NCI-H345 (cell line): ENCODE measurements at places on chromosomes 3 and 15.
A peak's percentile ranks its signal among the peaks of the same experiment; 100 is the strongest.

- no peak for DNase-seq
Measured at GRCh38 chr15:60213377-60214000, 184.3 kb downstream of the ANXA2 start.

- no peak for DNase-seq
Measured at GRCh38 chr3:39819899-39820298, 10.5 kb downstream of the MYRIP start.

DNA sequence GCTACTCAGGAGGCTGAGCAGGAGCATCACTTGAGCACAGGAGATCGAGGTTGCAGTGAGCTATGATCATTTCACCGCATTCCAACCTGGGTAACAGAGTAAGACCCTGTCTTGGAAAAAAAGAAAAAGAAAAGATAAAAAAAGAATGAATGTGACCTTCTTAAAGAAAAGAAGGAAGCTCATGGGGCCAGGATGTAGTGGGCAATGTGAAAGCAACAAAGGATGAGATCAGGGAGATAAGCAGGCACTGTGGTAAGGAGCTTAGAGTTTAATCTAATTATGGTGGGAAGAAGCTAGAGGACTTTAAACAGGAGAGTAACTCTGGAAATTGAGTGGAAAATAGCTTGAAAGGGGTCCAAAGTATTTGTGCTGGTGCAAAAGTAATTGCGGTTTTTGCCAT lies 231.6 kb upstream of the UBE2E2 start:
- DNase-seq: no peak

GRCh38 chr3:122331886-122332285 lies 6.8 kb downstream of the CSTA start:
- DNase-seq: no peak

DNA sequence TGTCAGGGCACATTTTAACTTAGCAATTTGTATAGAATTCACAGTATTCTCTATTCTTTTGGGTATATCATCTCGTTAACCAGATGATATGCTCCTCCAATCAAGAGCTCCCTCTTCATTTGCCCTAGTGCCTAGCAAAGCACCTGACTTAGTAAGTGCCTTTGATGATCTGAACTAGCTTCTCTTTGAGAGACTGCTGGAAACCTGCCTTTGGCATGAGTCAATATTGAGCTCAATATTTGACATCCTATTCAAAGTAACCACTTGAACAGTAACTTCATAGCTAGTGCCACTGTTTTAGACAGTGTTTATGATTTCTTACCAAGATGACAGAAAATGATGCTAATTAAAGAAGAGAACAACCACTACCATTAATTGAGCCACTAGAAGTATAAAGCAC lies 696.3 kb upstream of the UBE2E2 start:
- no peak for DNase-seq

- no peak for DNase-seq
Measured at GRCh38 chr15:44101944-44102343, 93.1 kb downstream of the FRMD5 start.

- DNase-seq: no peak
Measured at GRCh38 chr15:69868756-69869155, 229.0 kb downstream of the TLE3 start.

DNA sequence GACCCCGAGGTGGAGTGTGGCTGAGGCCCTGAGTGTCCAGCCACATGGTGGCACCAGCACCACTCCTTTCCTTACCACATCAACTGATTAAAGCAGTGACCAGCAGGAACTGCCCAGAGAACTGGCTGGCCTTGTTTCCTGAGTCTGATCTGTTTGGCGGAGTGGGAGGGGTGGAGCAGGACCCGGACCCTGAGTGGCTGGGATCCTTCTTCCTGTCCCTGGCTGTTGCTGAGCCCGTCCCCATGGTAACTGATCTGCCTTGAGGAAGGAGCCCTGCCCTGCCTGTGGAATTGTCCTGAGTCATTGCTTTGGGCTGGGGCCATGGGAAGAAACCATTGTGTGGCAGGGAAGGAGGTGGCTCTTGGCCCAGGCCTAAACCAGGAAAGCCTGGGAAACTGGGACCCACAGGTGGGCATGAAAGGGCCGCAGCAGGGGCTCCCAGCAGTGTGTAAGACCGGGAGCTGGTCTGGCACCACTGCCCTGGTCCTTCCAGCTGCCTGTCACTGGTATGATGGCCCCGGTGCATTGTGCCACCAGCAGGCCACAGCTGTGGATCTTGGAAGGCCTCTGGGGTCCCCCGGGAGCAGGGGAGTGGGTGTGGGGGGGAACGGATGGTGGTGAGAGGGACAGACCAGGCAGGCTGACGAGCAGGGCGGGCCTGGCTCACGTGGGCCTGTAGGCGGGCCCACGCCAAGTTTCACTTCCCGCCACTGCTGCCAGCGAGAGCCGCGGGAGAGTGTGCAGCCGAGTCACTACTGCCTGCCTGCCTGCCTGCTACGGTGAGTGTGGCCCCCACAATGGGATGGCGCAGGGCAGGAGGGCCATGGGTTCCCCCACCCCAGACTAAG lies 19.2 kb downstream of the ATRIP start:
- no peak for DNase-seq

DNA sequence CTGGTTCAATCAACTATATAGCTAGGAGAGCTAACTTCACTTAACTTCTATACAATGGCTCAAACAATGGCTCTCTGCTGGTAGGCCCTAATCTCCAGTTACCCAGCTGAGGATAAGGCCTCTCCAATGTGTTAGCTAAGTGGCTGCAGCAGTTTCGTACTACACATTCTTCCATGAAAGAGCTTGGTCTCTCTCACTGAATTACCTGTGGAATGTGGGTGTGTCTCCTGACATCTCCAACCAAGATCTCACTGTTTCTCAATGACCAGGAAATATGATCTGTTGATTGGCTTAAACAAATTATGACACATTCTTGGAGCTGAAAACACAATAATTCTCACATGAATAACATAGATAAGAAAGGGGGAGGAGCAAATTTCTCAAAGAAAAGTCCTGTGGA lies 169.8 kb upstream of the ROBO1 start:
- no peak for DNase-seq

DNA sequence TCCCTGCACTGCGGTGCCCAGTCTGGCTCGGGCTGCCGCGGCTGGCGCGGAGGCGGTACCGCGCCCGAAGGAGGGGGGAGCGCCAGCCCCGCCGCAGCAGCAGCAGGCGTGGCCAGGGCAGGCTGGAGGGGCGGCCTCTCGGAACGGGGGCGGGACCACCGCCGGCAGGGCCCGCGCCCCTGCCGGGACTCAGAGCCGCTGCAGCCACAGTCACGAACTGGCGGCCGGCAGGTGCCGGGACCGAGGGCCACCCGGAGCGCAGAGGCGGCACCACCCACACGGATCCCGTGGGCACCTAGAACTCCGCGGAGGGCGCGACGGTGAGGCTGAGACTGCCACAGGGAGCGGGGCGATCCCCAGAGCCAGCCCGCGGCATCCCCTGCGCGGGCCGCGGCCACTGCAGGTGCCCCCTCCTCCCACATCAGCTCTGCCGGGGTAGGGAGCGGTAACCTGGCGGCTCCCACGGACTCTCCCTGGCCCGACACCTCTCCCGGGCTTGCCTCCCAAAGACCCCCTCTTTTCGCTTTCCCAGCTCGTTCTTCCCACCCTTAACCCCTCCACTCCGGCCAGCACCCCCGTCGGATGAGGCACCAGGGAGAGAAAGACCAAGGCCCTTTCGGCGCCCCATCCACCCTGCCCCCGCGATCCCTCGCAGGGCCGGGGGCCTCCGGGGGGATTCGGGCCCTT lies at the start of gene VWA5B2:
Gene VWA5B2 (plus strand): TSS at position 192 of the 687 bp plus-strand sequence. CDS start 944 bp downstream, outside the sequence.
- peak; percentile 92 for DNase-seq

DNA sequence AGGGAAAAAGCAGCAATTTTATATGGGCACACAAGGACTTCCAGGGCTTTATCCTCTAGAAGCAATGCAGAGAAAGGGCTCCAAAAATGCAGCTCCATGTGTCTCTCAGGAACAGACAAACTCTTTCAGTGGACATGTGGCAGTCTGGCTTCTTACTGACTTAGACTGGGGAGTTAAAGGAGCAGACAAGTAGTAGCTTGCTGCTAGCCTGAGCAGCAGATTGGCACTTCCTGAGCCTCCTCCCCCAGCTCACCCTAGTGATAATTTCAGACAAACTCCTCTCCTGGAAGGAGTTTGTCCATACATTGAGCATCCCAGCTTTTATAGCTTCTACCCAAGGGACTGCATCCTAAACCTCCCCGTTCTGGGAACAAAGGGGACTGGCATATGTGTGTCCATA lies 101.7 kb upstream of the MANF start:
- no peak for DNase-seq

GRCh38 chr15:49902685-49903501 lies 216.1 kb downstream of the ATP8B4 start:
- no peak for DNase-seq

DNA sequence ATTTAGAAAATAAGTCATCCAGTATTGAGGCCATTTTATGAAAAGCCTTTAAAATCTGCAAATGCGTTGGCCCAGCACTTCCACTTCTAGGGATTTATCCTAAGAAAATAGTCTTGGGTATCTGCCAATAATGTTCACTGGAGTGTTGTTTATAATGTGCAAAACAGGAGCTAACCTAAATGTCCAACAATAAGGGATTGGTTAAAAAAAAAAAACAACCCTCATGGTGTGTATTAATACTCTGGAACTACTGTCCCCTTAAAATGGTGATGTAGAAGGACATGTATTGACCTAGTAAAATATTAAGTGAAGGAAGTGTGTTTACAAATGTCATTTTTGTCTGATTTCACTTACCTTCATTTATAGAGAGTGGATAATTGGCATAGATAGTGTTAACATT lies 58.0 kb downstream of the IGF1R start:
- DNase-seq: no peak

DNA sequence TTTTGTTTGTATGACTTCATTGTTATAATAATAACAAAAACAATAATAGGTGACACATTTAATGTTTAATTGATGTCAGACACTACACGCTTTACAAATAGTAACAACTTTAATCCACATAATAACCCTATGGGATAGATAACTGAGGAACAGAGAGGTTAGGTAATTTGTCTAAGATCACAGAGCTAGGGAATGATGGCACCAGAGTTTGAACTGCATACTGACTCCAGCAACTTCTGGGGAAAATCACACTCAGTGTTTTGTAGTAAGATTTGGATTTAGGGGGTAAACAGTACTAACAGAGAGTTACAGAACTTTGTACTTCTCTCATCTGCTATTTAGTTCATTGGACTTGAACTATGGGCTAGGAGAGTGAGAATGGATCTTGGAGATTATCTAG lies 66.0 kb downstream of the CMSS1 start:
- DNase-seq: no peak

GRCh38 chr3:111733154-111733553 lies 125.9 kb upstream of the PHLDB2 start:
- DNase-seq: no peak
